Right ventricle myocardium inferior (tissue), 1 donor: ENCODE measurements at places on chromosomes 13 and 19. TPM values are rescaled to one million over a fixed set of nuclear protein-coding genes. Genes with fewer than 3 reads are reported as not detected.

The NLRP4 gene
- not detected for total RNA-seq

The ZNF135 gene
- total RNA-seq: 3.7 TPM

The CEACAM20 gene
- total RNA-seq: not detected

The ZIC5 gene
- not detected for total RNA-seq
